ENCODE measurements at places on chromosomes 11 and 22.

DNA sequence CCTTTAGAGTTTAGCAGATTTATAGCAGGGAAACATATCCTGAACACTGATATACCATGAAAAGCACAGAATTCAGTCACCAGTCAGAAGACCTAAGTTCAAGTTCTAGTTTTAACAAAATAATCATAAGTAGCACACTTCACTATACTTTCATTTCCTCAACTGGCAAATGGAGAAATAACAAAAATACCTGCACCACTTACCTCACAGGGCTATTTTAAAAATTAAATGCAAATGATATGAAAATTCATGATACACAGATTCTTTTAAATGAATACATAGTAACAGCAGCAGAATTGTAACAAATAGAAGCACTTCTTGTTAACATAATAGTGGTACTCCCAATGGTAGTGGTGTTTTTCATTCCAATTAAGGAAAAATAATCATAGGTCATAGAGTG, 139.0 kb downstream of the FCHSD2 start:
- DNase-seq: no peak

- DNase-seq: no peak
These were observed 2.9 kb upstream of the CADM1 start for GRCh38 chr11:115506954-115507675.

DNA sequence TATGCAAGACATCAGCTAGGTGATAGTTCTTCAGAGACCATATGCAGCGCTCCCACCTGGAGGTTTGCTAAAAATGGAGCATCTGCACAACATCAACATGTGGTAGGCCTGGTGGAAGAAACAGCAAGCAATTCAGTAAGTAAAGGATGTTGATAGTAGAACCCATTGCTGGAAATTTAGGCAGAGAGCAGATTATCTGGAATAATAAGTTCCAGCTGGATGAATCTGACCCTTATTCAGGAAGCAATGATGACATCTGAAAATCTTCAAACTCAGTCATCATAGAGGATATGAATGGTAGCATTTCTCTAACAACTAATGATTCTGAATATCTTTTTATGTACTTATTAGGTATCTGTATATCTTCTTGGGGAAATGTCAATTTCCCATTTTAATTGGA, 225.2 kb upstream of the ANO3 start:
- DNase-seq: no peak

DNA sequence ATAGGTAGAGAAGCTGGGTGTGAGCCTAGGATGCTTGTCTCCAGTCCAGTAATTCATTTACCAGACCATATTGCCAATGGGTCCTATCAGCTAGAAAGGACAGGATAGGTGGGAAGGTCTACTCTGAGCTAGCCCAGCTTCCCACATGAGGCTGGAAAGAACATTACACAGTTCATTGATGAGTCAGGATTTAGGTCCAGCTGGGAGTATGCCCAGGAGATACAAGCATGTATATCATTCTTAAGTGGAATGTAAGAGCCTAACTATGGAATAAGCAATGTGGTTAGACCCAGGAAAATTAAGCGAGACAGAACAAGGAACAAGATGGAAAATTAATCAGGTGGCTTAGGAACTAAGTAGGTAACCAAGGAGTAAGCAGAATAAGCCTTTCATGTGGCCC, 59.0 kb upstream of the TBCEL start:
- no peak for DNase-seq

GRCh38 chr11:2461956-2462542, 17.2 kb downstream of the KCNQ1 start:
- DNase-seq: no peak

Measured in NCI-H1930 (cell line).